Transverse colon (tissue), 4 donors: ENCODE measurements at places on chromosomes 7 and 10. TPM values are rescaled to one million over a fixed set of nuclear protein-coding genes. Genes with fewer than 3 reads are reported as not detected.
A peak's percentile ranks its signal among the peaks of the same experiment; 100 is the strongest.

- H3K36me3 ChIP-seq: no peaks in the 10 kb centered on the region
- peak; percentile 61 for DNase-seq
- no peak overlapping the region for H3K4me3 ChIP-seq
- H3K27ac ChIP-seq: peak overlapping the region; percentile 17
These were observed 57.0 kb downstream of the PRKAG2 start for GRCh38 chr7:151819866-151820265.

Gene ABCF2
- 30.2 TPM for total RNA-seq

DNA sequence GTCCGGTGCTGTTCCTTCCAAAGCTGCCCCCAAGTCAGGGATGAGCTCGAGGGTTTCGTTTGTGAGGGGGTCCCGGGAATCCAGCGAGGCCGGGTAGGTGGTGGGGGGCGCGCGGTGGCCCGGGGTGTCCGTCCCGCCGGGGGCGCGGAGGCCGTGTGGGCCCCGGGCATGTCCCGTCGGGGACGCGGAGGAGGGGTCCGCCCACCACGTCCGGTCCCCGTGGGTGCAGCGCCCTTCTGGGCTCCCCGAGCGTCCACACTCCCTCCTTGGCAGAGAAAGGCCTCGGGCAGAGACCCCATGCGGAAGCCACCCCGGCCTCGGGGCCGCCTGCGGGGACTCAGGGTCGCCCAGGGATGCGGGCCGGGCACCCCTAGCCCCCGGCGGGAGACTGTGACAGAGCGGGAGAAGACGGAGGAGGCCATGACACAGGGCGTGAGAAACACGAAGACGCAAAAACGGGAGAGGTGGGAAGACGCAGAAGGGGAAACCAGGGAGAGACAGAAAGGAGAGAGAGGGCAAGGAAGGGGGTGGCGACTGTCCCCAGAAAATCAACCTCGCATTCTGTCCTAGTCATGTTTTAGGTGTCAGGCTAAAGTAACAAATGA is 640 bp upstream of the ZNF425 start:
- H3K36me3 ChIP-seq: no peaks in the 10 kb centered on the region
- H3K4me1 ChIP-seq: peaks cover 19% of the 10 kb centered on the region
- DNase-seq: peak; percentile 60
- H3K27me3 ChIP-seq: no peaks in the 10 kb centered on the region

DNA sequence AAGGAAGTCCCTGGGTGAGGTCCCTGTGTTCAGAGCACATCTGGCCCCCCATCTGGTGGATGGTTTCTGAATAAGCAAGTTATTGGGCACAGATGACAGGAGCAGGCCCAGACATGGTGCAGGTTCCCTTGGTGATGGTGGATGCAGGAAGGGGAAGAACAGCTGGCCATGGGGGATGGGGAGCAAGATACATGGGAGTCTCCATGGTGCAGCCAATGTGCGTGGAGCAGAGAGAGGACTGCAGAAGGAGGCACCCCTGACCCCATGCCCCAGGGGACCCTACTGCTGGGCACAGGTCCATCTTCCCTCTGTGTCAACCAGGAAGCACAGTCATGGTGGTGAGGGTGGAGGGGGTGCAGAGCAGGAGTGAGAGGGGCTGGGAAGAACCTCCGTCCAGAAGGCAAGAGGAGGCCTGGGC is 43.8 kb upstream of the RABGEF1 start:
- no peaks in the 10 kb centered on the region for H3K4me1 ChIP-seq
- H3K4me3 ChIP-seq: no peak overlapping the region
- peak overlapping the region; percentile 8 for H3K27ac ChIP-seq
- DNase-seq: no peak

Gene CALML3
- total RNA-seq: not detected

GRCh38 chr10:67306588-67307205 is 380.9 kb downstream of the LRRTM3 start:
- H3K36me3 ChIP-seq: no peaks in the 10 kb centered on the region
- no peaks in the 10 kb centered on the region for H3K4me1 ChIP-seq

- H3K27ac ChIP-seq: no peak overlapping the region
- no peak overlapping the region for H3K4me3 ChIP-seq
- no peak for DNase-seq
- H3K27me3 ChIP-seq: peaks cover 6% of the 10 kb centered on the region
- no peaks in the 10 kb centered on the region for H3K4me1 ChIP-seq
These were observed 8.0 kb upstream of the MBL2 start for GRCh38 chr10:52780391-52781155.

DNA sequence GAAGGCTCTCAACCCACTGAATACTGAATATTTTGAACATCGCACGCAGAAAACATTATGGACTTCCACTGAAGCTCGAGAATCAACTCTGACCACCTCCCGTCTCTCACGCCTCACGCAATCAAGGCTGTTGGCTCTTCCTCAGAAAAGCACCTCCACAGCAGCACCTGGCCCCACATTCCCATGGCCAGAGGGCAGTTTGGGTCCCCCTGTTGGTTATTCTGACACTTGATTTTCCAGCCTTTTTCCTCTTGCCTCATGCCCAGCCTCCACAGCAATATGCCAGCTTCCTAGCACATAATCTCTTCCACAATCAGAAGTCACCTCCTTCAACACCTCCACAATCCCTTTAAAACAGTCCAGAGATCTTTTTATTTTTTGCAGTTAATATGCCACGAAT is 55.9 kb downstream of the SVOPL start:
- no peaks in the 10 kb centered on the region for H3K27me3 ChIP-seq
- no peak for DNase-seq
- H3K36me3 ChIP-seq: no peaks in the 10 kb centered on the region
- no peak overlapping the region for H3K27ac ChIP-seq
- no peaks in the 10 kb centered on the region for H3K4me1 ChIP-seq

- peaks cover 33% of the 10 kb centered on the region for H3K4me1 ChIP-seq
- H3K4me3 ChIP-seq: no peak overlapping the region
- no peak overlapping the region for H3K27ac ChIP-seq
- no peaks in the 10 kb centered on the region for H3K27me3 ChIP-seq
These were observed 14.3 kb downstream of the HKDC1 start for GRCh38 chr10:69234447-69234846.

Gene LIPM
- not detected for total RNA-seq

DNA sequence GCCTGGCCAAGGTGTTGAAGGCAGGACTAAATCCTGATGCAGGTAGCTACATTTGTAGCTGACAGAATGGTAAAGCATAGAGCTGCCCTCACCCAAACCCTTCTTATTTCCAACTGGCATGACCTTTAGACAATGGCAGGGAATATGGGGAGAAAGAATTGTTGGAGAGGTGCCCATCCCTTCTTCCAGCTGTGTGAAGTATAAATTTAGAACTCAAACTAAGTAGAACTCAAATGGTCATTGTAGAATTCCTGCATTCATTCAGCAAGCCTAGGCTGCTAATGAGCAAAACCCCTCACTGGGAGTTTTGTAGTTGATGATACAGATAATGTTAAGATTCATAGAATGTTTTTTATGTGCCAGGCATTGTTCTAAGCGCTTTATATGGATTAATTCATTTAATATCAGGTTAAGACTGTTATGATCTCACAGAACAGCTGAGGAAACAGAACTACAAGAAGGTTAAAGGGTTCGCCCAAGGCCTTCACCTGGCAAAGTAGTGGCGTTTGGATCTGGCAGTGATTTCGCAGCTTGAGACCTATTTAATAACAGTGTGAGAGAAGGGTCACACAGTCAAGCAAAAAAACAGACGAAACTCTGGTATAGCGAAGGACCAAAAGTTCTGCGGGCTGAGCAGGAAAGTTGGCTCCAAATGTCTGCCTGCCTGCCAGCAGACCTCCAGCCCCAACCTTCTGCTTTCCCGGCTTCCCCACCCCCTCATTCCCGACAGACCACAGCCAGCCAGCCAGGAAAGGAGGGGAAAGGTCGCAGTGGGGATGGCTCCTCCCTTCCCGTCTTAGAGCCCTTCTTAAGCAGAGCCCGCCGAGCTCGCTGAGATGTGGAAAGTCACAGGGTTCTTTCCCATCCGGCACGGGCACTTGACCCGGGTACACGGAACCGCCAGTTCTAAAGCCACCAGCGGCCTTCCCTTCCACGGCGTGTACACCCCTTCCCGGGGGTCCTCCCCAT is 1.6 kb upstream of the HILPDA start:
- H3K36me3 ChIP-seq: no peaks in the 10 kb centered on the region
- peaks cover 32% of the 10 kb centered on the region for H3K4me1 ChIP-seq
- DNase-seq: peak; percentile 68
- H3K4me3 ChIP-seq: no peak overlapping the region

Gene SPRN
- total RNA-seq: not detected

GRCh38 chr10:66307826-66308225 is 618.0 kb upstream of the LRRTM3 start:
- no peaks in the 10 kb centered on the region for H3K4me1 ChIP-seq
- DNase-seq: no peak
- no peak overlapping the region for H3K4me3 ChIP-seq
- H3K27ac ChIP-seq: no peak overlapping the region
- H3K27me3 ChIP-seq: no peaks in the 10 kb centered on the region

GRCh38 chr10:108254089-108254488 is 1089.6 kb upstream of the SORCS1 start:
- no peaks in the 10 kb centered on the region for H3K36me3 ChIP-seq
- H3K4me1 ChIP-seq: no peaks in the 10 kb centered on the region
- no peak for DNase-seq
- no peak overlapping the region for H3K27ac ChIP-seq

Gene SUN1
- total RNA-seq: 92.7 TPM

Gene TRIL
- total RNA-seq: 0.82 TPM

DNA sequence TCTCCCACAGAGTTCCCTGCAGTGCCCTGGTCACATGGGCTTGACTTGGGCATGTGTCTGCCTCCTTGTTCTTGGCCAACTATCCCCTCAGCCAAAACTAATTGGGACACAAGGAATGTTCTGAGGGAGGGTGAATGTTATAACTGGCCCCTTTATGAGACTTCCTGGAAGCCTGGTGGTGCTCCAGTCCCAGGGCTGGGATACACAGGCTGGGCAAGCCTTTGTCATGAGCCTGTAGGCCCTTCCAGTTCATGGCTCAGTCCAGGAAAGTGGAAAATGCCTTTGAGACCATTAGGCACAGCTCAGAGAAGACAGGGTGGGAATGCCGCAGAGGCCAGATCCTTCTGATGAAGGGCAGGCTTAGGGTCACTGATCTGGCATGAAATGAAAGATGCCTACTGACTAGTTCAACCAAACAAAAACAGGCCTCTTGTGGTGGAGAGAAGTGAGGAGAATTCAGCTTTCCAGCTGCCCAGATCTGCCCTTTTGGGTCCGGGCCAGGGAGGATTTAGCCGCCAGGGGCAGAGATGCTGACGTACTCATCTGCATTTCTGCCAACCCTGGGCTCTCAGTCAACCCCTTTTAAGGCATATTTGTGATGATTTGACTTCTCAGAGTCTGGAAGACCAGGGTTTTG is 961.5 kb downstream of the KCNMA1 start:
- H3K36me3 ChIP-seq: no peaks in the 10 kb centered on the region
- DNase-seq: peak; percentile 13
- H3K4me1 ChIP-seq: peaks cover 5% of the 10 kb centered on the region
- no peaks in the 10 kb centered on the region for H3K27me3 ChIP-seq
- peak overlapping the region; percentile 54 for H3K27ac ChIP-seq

Gene CYP3A4
- 22.1 TPM for total RNA-seq

Gene NAT16
- not detected for total RNA-seq

- H3K27ac ChIP-seq: no peak overlapping the region
- no peaks in the 10 kb centered on the region for H3K36me3 ChIP-seq
- H3K4me3 ChIP-seq: no peak overlapping the region
- no peaks in the 10 kb centered on the region for H3K27me3 ChIP-seq
These were observed 9.9 kb upstream of the CXCL12 start for GRCh38 chr10:44394696-44395381.
